HCT116 (cell line): ENCODE measurements at places on chromosomes 1 and 21. TPM values are rescaled to one million over a fixed set of nuclear protein-coding genes. Genes with fewer than 3 reads are reported as not detected.

GRCh38 chr1:4693891-4694290 is 39.5 kb downstream of the AJAP1 start:
- no peak for DNase-seq

- no peak for DNase-seq
Measured at GRCh38 chr1:41439234-41439633, 45.2 kb downstream of the EDN2 start.

- DNase-seq: no peak
Measured at GRCh38 chr1:25866288-25866687, 7.0 kb upstream of the AUNIP start.

GRCh38 chr21:44579056-44579832 is 1.2 kb downstream of the KRTAP10-5 start:
- no peak for DNase-seq

GRCh38 chr21:45991606-45992300 is 10.2 kb downstream of the COL6A1 start:
- no peak for DNase-seq

GRCh38 chr1:151352021-151352718 is 5.1 kb upstream of the RFX5 start:
- no peak for DNase-seq

DNA sequence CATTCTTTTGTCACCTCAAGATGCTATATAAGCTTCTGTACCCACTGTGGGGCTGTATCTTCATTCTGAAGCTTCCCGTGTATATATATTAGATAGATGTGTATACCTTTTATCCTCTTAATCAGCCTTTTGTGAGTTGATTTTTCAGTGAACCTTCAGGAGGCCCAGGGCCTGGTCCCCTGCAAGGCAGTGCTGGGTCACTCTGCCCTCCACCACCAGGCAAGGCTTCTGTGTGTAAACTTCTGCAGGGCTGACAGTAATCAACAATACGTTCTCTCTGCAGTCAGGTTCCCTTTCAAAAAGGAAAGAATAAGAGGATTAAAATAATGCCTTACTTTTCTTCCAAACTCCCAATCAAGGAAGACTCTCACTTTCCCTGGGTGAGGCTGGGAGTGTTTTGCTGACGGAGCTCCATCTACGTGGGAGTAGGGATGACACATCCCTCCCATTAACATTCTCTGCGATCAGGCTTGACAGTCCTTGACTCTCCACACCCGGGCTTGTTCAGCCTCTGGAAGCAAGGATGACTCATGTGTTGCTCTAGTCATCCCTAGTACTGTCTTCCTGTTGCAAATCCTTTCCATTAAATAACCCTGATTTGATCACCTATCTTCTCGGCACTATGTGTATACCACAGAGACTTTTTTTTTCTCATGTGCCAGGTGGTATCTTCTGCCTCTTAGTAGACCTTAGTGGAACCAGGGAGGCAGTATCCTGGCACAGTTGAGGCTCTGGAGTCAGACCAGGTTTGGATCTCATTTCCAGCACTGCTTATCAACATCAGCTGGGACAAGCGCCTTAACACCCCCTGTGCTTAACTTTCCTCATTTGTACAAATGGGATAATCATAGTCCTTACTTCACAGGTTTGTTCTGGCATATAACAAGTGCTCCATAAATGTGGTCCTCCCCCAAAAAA is 70.3 kb upstream of the KCNK1 start:
- peak; percentile 91 for DNase-seq

DNA sequence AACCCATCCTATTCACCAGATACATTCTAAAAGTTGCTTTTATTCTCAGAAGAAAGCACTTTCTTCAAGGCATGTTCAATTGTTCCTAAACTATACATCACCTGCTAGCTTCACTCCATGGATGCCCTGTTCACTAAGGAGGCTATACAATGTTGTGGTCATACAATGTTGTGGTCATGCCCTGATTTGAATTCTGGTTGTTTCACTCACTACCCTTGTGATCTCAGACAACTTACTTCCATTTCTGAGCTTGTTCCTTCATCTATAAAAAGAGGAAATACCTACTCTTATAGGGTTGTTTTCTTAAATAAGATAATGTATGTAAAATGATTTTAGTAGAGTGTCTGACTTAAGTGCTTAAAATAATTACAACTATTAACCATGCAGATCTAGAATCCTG is 19.7 kb downstream of the EDEM3 start:
- DNase-seq: no peak

- no peak for DNase-seq
Measured at GRCh38 chr1:16066245-16066644, 7.2 kb downstream of the FAM131C start.

- no peak for DNase-seq
Measured at GRCh38 chr1:214351551-214352277, 70.8 kb downstream of the SMYD2 start.

DNA sequence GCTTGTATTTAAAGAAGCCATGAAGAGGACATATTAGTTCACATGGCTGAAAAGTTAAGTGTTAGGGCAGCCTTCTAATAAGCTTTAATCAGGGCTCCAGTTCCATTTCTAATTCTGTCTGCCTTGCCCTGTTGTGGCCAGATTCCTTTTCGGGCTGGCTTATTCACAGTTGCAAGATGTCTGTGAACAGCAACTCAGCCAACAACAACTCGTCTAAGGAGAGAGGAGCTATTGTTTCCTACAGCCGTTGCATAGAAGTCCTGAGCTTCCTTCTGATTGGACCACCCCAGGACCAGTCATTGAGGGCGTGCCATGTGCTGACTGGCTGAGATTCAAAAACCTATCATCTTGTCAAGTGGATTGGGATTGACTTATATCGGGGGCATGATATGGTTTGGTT is 18.6 kb upstream of the COQ8A start:
- no peak for DNase-seq

- peak; percentile 63 for DNase-seq
Measured at GRCh38 chr1:43991476-43992231, at the start of gene CCDC24. Gene CCDC24 (plus strand): TSS chr1:43991599. CDS start chr1:43991879, 280 bp downstream.

GRCh38 chr1:99645699-99646531 is at the start of gene PALMD:
Gene PALMD (plus strand): TSS chr1:99646113. CDS start chr1:99646318, 205 bp downstream.
- DNase-seq: no peak

- DNase-seq: no peak
Measured at GRCh38 chr1:167641786-167642500, 11.9 kb downstream of the RCSD1 start.

DNA sequence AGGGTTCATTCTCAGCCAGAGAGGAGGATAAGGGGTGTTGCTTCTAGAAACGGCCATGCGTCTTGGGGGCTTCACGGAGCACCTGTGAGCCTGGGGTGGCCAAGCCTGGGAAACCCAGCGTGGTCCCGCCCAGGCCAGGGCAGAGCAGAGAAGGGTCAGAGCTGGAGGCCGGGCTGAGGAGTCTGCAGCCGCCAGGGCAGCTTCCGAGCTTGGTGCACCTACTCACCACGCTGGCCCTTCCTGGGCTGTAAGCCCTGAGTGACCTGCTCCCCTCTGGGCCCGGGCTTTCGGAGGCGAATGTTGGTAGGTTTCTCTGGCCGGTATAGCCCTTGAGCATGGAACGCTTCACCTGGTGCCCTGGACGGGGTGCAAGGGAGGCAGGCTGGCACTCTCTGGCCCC is 169.8 kb upstream of the ARHGEF16 start:
- DNase-seq: no peak

DNA sequence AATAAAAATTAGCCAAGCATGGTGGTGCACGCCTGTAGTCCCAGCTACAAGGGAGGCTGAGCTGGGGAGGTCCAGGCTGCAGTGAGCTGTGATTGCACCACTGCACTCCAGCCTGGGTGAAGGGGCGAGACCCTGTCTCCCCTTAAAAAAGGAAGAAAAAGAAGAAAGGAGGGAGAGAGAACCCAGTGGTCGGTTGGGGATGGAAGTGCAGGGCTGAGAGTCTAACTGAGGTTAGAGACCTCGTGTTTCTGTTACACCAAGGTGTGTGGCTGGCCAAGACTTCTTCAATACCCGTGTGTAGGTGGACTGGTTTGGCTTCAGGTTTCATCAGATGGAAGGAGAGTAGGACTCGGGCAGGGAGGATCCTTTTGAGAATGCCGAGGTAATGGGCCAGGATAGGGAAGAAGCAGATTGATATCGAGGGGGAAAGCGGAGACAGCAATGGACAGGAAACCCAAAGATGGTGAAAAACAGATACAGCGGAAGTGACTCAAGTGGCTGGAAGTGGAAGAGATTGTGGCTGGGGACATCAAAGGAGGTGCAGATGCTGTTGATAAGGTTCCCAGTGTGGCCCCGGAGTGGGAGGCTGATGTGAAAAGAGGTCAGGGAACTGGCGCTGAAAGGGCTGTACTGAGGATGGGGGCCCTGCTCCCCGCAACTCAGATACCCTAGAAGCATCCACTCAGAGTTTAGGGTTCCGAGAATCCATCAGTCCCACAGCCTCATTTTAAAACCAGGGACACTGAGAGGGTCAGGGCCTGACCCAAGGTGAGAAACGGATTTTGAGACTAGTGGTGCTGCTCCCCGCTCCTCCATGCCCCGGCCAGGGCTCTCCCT is 681 bp upstream of the UBXN10 start:
- DNase-seq: no peak

DNA sequence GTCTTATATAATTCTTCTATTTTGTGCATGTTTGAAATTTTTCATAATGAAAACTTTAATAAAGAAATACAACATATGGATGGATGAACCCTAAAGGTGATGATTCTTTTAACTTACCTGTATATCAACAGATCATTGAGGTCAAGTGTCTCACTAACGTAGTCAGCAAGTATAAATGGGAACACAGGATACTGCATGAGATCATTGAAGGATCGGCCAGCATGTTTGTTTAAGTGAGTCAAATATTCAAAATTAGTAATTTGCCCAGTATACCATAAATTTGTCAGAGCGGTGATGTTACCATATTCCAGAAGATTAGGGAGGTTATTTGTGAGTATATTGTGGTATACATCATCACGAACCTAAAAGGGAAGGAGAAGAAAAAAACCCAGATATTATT is 71.0 kb upstream of the GNG4 start:
- no peak for DNase-seq

DNA sequence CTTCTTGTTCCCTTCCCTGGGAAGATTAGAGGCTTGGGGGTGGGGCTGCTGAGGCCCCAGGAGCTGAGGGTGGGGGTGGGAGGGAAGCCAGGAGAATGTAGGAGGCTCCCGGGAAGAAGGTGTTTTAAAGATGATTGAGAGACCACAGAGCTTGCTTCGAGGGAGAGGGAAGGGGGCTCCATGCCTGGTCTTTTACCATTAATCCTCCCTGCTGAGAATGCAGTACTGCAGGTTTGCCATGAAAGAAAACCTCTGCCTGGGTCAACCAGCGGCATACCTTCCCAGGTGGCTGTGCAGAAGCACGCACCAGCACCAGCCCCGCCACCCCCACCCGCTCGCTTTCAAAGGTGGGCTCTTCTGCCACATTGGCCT is 15.4 kb downstream of the ABCA4 start:
- no peak for DNase-seq

The CCSAP gene
- total RNA-seq: 10.9 TPM

The ANXA9 gene
- 2.7 TPM for total RNA-seq

The TYW3 gene
- total RNA-seq: 31.8 TPM

The EYA3 gene
- total RNA-seq: 25.9 TPM

The ZNF670 gene
- 6.9 TPM for total RNA-seq

The KRTAP23-1 gene
- total RNA-seq: not detected

The MXRA8 gene
- total RNA-seq: 0.74 TPM
